ENCODE measurements at places on chromosomes 5 and 9.

- no peak for DNase-seq
Measured at GRCh38 chr9:87710443-87710842, 15.5 kb upstream of the CTSL start.

- no peak for DNase-seq
Measured at GRCh38 chr9:93820667-93821306, 134.4 kb downstream of the BARX1 start.

GRCh38 chr5:144125163-144125726, 45.2 kb downstream of the YIPF5 start:
- DNase-seq, result peak; percentile 85

DNA sequence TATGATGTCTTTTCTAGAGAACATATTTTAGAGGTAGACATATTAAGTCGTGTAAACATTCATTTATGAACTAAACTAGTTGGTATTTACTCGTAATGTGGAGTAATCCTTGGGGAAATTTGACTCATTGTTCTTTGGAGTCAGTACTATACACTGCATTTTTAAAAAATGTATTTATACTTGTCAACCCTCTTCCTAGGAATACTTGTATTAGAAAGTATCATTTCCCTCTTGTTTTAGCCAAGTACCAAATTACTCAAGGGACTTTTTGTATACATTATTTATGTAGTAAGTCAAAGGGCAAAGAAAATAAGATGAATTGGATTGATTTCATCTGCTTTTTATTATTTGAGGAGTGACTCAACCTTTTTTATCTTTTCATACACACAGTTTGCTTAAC, 248.1 kb upstream of the IZUMO3 start:
- DNase-seq, result no peak
